HCT116 (cell line): ENCODE measurements at places on chromosomes 7 and 10.

- DNase-seq = no peak
These were observed 37.6 kb downstream of the EEPD1 start for GRCh38 chr7:36190447-36191291.

DNA sequence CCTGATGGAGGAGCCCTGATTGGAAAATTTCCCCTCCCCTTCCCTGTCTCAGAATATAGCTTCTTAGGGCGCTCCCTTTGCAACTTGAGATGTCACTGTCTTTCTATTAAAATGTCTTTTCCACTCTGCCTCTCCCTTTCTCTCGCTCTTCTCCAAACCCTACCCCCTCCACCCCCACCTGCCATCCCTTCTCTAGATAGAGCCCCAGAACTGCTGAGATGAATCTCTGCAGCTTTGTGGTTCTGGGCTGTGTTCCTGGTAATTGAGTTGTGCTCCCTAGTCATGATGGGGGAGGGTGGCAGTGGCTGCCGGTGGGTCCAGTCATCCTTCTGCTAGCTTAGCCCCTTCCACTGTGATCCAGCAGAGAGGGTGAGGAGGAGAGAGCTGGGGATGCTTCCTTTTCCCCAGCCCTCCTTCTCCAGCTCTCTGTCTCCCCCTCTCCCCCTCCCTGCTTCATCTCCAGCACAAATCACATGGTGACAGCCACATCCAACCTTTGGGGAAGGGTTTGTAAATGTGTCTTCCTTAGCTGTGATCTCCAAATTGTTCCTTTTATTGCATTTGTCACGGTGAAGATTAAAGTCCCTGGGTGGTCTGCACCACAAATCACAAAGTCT is 50.8 kb upstream of the BTRC start:
- DNase-seq = no peak

- no peak for DNase-seq
These were observed 46.9 kb upstream of the STK17A start for GRCh38 chr7:43535810-43536585.

DNA sequence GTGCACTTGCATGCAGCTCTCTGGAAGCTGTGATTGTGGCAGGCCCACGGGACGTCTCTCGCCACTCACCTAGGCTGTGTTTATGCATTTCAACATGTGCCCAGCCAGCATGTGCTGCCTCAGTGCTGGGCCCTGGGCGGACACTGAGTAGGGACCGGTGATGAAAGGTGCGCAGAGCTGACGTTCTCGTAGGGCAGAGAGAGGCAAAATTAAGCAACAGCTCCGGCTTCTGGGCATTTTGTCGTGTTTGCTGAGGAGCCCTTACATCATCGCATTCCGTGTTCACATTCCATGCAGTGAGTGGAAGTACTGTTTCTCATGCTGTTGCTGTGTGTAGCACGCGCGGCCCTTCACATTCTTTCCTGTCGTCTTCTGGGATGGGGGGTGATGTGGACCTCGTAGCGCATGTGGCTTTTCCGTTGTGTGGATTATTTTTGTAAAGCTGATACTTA is 50.5 kb downstream of the PRF1 start:
- no peak for DNase-seq

GRCh38 chr10:128779416-128779815 is 653.2 kb upstream of the MKI67 start:
- DNase-seq = no peak

- DNase-seq = no peak
These were observed 291.9 kb downstream of the GFRA1 start for GRCh38 chr10:115981081-115981480.

DNA sequence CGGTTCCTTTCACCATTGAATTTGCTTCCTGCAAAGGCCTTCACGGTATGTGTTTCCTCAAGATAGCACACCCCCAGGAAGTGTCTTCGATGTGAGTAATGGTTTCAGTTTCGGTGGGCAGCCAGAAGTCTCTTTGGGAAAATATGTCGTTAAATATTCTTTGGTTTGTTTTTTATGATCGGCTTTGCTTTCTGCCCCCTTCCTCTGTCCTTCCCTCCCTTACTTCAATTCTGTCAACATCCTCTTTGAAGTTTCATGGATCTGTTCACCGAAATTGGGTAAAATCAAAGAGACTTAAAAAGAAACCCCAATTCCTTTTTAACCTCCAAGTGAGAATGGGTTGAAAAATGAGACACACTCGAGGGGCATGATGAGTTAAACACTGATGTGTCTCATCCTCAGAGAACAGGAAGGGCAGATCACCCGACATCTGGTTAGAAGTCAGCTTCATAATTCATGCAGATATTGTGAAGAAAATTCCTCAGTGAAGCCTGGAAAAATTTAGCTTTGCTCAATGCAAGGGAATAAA is 170.8 kb upstream of the HABP2 start:
- no peak for DNase-seq

DNA sequence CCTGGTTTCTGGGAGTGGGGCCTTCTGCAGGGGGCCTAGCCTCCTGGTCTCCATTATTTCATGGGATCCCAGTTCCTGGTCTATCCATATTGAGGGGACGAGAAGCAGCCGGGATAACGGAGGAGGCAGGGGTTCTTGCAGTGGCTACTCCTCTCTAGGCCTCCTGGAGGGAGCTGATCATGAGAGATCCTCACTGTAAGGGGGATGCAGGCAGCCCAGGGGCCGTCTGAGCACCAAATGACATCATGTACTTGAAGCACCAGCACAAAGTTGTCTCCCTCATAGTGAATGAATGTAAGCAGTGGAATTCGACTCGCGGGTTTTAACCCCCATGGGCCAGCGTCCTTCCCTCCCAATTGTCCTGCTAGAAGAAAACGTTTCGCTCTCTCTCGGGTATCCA is 964 bp upstream of the ADCY1 start:
- no peak for DNase-seq

GRCh38 chr7:121639705-121640104 is 233.3 kb upstream of the PTPRZ1 start:
- DNase-seq = no peak

- DNase-seq = no peak
These were observed 36.8 kb downstream of the RGS10 start for GRCh38 chr10:119505588-119506315.

- no peak for DNase-seq
These were observed 5.3 kb upstream of the DGKI start for GRCh38 chr7:137852108-137852507.

GRCh38 chr7:1662767-1663166 is 7.3 kb upstream of the ELFN1 start:
- no peak for DNase-seq

DNA sequence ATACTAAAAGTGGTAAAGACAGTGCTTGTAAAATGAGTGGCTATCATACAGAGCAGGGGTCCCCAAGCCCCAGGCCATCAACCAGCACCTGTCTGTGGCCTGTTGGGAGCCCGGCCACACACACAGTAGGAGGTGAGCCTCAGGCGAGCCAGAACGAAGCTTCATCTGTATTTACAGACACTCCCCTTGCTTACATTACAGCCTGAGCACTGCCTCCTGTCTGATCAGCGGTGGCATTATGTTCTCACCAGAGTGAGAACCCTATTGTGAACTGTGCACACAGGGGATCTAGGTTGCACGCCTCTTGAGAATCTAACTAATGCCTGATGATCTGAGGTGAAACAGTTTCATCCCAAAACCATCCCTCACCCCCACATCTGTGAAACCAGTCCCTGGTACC is 58.7 kb downstream of the ITGA8 start:
- no peak for DNase-seq

- no peak for DNase-seq
These were observed 56.4 kb downstream of the PFKFB3 start for GRCh38 chr10:6259153-6259552.

DNA sequence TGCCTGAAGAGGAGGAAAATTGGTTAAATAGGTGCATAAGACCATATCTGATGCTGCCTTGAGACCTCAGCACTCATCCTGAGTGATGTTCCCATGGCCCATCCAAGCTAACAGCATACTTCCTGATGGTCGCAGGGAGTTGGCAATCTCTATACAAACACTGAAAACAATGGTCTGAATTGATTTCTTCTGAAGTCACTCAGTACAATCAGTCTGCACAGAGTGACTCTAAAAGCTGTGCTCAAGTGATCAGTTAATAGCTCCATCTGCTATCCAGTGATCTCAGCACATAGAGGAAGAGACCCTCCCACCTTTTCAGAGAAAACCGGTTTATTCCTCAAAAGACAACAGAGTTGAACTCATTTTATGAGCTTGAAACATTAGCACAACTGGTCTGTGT is 3.9 kb downstream of the PPP1R17 start:
- no peak for DNase-seq

DNA sequence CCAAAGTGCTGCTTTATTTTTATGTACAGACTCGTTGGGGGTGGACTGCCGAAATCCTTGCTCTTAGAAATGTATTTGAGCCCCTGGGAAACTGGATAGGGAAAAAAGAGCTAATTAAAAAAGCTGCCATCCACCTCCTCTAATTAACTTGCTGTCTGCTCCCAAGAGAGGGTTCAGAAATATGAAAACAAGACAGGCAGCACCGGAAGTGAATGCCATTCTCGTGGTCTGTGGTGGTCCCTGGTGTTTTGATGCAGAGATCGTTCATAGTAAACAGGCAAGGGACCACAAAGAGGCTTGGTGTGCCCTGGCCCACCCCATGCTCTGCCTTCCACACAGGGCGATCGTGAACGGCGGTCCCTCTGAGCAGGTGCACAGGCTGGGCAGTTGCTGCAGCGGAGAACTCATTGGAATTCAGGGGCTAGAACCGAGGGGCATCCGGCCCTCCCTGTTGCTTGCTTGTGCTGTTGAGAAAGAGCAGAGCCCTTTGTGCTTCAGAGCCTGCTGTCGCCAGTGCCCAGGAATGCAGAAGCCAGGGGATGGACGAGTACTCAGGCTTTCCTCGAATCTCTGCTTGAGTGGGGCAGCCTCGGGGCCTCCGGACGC is 79.1 kb upstream of the BTBD16 start:
- DNase-seq = no peak

DNA sequence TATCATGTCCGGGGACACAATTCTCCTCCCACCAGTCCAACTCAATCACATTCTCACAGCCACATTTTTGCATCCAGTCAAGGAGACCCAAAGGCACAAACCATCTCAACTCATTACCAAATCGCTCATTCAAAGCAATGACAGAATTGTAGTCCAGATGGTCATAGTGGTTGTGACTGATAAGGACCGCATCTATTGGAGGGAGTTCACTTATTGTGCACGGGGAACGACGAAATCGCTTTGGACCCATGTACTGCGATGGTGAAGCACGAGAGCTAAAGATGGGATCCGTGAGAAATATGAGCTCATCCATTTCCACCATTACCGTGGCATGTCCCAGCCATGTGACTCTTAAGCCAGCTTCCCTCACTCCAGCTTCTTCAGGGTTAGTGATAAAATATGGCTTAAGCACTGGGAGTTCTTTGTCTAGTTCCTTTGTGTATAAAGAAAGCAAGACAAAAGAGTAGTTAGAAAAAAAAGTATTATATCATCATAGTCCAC is 29.1 kb downstream of the NAPEPLD start:
- no peak for DNase-seq

DNA sequence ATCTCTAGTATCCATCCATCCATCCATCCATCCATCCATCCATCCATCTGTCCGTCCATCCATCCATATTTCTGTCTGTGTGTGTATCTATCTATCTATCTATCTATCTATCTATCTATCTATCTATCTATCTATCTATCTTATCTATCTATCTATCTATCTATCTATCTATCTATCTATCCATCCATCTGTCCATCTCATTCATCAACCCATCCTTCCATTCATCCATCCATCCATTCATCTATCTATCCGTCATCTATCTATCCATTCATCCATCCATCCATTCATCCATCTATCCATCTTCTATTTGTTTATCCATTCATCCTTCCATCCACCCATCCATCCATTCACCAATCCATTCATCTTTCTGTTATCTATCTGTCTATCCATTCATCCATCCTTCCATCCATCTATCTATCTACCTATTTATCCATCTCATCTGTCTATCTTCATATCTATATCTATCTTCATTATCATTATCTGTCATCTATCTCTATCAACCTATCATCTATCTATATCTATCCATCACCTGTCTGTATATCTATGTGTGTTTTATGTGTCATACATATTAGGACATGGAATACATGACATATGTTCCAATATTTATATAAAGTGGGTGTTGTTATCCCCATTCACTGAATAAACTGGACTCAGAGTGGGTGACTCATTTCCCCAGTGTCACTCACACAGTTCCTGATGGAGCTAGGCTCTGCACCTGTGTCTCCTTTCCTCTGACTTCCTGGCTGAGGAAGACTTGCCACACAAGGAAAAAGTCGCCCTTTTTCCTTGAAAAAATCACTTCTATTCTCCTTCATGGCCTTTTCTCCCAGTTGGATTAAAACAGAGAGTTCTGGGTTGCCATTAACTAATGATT is 200.1 kb downstream of the CCDC3 start:
- DNase-seq = no peak
